ENCODE measurements at places on chromosomes 1 and 21.

GRCh38 chr1:41381692-41382479, 20.7 kb downstream of the FOXO6 start:
- DNase-seq: peak; percentile 28

GRCh38 chr1:155226910-155227260, 18.4 kb downstream of the MTX1 start:
- peak; percentile 38 for DNase-seq

DNA sequence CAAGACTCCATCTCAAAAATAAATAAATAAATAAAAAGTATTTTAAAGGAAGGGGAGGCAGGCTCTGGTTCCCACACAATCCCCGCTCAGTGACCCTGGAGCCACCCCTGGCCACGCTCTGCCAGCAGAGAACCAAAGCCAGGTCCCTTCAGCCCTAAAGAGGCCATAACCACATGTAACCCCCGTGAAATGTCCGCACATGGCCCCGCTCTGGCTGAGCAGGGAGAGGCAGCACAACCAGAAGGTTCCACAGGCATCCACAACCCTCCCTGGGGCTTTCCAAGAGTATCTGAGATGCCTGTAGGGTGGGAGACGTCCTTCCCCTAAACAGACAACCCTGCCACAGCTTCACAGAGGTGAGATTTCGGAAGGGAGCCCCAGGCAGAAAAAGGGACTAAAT, 1.4 kb upstream of the ARF1 start:
- DNase-seq: no peak

- peak; percentile 98 for DNase-seq
Observed at GRCh38 chr1:8238141-8239038, 79.5 kb upstream of the SLC45A1 start.

DNA sequence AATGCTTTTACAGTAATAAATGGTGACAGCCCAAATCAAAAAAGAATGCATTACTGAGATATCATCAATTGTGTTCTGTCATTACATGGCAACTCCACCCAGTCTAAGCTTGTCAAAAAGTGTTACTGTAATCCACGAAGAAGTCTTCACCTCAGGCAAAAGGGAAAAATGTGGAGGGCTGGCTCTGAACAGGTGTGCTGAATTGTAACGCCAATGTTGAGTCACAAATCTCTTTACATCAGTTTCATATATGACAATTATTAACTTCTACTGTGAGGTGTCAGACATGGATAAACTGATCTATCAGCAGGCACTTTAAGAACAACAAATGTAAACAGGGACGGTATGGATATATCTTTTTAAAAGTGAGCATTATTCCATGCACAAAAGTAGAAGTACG, 98.5 kb upstream of the DMRTA2 start:
- DNase-seq: no peak

GRCh38 chr1:204992998-204993314, 50.1 kb upstream of the CNTN2 start:
- no peak for DNase-seq

DNA sequence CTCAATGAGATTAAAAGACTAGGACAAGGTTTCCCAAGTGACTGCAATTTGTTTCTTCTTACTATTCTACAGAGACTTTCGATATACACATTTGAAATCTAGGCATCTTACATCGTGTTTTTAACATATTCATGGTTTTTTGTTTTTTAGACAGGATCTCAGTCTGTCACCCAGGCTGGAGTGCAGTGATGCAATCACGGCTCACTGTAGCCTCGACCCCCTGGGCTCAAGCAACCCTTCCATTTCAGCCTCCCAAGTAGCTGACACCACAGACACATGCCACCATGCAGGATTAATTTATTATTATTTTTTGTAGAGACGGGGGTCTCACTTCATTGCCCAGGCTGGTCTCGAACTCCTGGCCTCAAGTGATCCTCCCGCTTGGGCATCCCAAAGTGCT, 1.5 kb downstream of the PDZK1 start:
- DNase-seq: no peak

DNA sequence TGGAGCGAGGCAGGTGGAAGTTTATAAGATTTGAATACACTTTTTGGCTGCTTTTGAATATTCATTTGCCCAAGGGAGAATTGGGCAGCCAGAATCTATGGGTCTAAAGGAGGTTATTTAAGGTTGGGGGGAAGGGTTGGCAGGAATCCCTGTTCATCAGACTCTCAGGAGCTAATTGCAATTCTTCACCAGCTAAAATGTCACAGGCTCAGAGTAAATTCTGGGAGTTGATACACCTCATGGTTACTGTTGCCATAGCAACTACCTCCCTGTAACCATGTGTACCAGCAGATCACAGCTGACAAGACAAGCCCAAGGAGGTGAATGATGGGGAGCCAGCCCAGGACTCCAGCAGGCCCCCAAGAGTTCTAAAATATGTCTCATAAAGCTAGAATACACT, 75.5 kb downstream of the CAMK2N1 start:
- peak; percentile 30 for DNase-seq

- DNase-seq: no peak
Observed at GRCh38 chr1:104878203-104878909, 1128.7 kb downstream of the AMY1C start.

All from fibroblast of mammary gland (primary cell).